Pons (tissue), 1 donor: ENCODE measurements at places on chromosomes 12 and 14.

- DNase-seq = no peak
These were observed 137.4 kb downstream of the GRIP1 start for GRCh38 chr12:66541426-66541825.

DNA sequence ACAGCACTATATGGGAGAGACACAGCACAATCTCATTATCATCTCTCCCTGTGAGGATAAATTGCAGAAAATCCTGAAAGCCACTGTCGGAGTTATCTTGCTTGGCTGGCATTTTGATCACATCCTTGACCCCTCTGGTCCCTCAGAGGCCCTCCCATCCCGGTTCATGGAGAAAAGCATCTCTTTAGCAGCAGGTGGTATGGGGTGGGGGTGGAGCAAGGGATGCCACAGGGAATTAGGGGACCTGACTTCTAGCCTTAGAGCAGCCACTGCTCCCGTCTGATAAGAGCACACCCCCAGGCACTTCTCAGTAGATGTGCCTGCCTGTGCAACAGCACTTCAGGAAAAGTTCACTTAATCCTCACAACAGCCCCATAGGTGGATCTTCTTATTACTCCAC is 38.6 kb downstream of the GRIN2B start:
- DNase-seq = no peak

DNA sequence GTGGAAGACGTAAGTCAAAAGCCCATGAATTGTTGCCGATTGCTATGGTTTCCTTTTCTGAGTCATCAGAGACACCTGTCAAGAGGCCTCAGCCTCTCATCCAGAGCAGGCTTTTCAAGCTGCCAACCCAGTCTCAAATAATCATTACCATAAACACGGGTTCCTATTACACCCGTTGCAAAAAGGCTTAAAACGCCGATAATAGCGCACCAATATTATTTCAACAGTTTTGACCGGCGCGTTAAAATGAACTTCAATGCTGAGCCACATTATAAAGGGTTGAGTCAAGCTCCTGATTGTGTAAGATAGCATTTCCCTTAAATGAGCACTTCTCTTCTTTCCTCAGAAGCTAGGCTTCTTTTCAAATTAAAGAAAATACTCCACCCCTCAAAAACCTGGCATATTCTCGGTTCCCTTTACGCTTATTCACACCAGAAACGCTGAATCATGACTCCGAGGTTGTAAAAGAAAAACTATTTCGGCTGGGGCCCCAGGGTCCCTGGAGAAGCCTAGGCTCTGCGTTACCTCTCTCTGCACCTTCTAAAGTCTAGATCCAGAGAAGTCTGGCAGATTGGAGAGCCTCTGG is 1.4 kb downstream of the TMTC1 start:
- no peak for DNase-seq

GRCh38 chr12:104342635-104343249 is 39.2 kb downstream of the EID3 start:
- DNase-seq = no peak

DNA sequence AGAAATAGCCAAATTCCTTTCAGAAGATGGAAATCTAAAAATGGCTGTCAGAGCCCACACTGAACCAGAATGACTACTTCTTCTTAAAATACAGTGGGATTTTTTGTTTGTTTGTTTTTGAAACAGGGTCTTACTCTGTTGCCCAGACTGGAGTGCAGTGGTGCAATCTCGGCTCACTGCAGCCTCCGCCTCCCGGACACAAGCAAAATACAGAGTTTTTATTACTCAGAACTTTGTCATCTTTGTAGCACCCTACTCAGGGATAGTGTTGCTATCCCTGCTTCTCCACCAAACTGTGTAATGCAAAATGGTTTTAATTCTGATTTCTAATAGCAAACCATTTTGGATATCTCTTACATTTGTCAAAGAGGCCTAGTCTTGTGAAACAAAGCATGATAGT is 16.4 kb downstream of the ZNF410 start:
- no peak for DNase-seq

DNA sequence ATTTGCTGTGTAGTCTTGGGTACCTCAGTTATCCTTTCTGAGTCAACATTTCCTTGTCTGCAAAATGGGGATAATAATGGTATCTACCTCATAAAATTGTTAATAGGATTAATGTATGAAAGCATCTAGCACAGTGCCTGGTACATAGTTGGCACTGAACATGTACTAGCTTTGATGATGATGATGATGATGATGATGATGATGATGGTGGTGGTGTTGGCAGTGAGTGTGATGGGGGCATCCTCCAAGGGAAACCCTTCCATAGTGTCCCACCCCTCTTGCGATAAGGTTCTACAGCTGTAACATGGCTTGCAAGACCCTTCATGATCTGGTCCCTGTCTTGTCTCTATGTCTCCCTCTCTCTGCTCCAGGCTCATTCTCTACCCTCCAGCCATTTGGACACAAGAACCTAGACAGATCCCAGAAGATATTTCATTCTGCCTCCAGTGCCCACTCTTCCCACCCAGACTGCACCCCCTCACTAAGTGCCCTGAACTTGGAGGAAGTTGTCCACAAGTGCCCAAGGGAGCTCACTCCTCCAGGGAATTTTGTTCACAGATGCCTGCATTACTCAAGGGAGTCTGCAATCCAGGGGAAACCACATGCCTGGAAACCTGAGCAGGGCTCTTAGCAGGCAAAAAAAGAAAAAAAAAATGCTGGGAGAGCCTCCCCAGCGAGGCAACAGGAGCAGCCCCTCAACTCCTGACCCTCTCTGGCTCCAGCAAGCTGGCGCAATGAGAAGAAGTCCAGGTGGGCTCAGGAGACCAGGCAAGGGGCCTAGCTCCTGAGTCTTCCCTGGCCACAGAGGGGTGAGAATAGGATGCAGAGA is 10.1 kb upstream of the BDKRB1 start:
- no peak for DNase-seq

DNA sequence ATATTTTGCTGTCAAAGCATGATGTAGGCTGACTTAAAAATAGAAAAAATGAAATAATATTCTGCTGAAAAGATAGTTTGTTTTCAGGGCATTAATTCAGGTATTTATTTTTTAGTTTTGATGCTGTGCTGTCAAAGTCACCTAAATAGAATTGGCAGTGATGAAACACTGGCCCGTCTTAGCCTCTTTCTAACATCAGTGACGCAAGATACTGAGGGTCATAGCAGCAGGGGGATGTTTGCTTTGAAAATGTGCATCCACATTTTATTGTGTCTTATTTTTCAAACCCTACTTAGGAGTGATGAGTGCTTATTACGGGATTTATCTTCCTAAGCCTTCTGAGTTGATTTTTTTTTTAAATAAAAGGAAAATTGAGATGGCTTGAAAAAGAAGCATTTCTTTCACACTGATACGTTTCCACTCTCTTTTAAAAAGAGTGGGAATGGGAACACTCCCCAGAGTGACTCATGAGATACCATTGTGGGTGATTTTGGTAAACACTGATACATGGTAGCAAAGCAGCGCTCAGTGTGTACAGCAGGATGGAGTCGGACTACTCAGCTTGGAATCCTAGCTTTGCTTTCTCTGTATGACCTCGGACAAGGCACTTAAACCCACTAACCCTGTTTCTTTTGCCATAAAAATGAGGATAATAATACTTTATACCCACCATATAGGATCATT is 290.8 kb downstream of the ERC1 start:
- DNase-seq = no peak

DNA sequence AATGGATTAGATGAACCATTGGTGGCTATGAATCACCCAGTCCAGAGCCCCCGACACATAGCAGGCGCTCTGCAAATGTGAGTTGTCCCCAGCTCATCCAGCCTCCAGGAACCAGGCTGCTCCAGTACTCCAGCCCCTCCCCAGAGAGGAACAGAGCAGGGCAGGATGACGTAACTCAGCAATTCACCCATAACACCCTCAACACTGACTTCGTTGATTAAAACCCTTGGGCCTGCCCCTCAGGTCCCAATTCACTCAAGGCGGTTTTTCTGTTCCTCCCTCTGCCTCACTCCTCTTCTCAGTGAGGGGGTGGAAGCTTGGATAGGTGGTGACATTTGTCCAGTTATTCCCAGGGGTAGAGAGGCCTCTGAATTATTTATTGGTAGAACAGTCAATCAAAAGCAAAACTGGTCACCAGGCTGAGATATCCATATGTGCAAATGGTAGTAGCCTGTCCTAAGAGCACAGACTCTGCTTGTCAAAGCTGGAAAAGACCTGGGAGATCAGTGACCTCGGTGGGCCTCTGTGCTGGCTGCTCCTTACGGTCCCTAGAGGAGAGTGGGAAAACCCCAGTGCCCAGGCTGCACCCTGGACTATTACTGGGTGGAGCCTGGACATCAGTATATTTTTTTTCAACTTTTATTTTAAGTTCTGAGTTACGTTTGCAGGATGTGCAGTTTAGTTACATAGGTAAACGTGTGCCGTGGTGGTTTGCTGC is 97.0 kb downstream of the CMKLR1 start:
- no peak for DNase-seq

DNA sequence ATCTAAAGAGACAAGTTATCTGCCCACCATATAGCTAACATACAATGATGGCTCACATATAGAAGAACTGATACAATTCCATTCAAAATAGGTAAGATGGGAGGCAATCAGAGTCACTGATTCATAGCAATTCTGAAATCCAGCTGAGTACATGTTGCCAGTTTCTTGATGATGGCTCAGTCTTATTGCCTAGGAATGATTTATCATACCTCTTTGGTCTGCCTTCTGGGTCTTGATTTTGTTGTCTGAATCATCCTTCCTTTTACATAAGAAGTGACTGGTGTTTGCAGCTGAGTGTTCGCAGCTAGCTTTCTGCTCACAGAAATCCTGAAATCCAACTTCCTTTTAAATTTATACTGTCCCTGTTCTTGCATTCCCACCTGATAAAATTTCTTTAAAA is 463.2 kb upstream of the MGAT4C start:
- DNase-seq = no peak

DNA sequence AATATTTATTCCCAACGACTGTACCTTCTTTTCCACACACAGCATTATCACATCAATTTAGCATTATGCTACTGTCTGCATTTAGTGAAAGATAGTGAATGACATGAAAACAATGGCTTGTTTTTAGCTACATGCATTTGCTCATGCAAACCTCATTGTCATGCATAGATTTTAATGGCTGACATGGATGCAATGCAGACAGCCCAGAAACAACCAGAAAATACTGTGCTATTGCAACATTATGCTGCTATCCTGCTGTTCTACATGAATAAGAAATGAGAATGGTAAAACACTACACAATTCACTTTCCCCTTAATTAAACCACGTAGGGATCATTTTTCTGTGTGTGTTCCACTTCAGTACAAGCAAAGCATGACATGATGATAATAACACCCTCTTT is 90.8 kb downstream of the LIN7A start:
- DNase-seq = no peak

- no peak for DNase-seq
These were observed 110.1 kb downstream of the EML5 start for GRCh38 chr14:88682495-88683114.

- DNase-seq = no peak
These were observed 227.1 kb upstream of the KRR1 start for GRCh38 chr12:75738486-75738885.

- no peak for DNase-seq
These were observed 6.5 kb upstream of the ITPR2 start for GRCh38 chr12:26839512-26839911.

DNA sequence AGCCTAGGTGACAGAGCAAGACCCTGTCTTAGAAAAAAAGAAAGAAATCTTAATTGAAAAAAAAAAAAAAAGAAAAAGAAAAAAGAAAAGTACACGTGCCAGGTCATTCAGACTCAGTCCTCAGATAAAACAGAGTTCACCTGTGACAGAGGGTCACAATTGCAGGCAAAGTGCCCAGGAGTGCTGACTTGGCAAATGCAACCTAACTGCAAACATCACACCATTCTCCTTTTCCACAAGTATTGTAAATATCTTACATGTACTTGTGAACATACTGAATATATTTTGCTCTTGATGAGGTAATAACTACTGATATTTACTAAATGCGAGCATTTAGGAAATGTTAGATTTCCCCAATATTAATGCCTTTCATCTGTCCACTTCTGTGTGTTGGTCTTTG is 9.0 kb upstream of the COL2A1 start:
- no peak for DNase-seq

DNA sequence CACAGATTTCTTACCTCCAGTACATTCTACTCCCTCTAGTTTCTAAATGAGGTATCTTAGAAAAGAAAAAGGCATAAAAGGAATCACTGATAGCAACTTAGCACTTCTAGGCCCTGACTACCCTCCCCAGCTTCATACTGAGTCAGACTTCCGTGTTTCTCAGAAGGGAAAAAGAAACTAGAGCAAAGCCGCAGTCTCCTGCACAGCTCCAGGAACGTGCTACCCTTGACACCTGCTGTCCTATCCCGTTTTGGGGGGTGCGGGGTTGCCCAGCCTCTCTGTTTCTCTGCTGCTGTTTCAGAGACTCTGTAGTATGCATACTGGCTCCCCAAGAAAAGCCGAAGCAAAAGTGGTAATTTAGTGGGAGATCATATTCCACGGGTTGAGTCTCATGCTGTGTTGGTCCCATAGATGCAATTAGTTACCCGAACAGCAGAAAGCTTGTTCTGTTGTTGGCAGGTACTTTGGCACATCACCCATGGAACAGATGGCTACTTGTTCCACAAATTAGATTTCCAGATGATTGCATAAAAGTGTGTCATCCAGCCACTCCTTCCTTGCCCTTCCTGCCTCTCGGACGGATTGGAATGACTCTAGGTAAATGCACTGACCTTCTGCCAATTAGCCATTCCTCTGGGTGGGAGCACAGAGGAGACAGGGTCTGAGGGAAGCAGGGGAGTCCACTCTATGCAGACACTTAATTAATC is 438.1 kb downstream of the FUT8 start:
- no peak for DNase-seq

- peak; percentile 87 for DNase-seq
These were observed 28.6 kb downstream of the TMEM30B start for GRCh38 chr14:61252369-61253063.

GRCh38 chr12:65155784-65156183 is 13.6 kb upstream of the LEMD3 start:
- DNase-seq = no peak

GRCh38 chr12:110253176-110253575 is 27.9 kb upstream of the ATP2A2 start:
- DNase-seq = peak; percentile 54

- DNase-seq = no peak
These were observed 62.1 kb upstream of the C14orf180 start for GRCh38 chr14:104517426-104517825.

- DNase-seq = no peak
These were observed 890.8 kb upstream of the USP15 start for GRCh38 chr12:61369241-61369910.

DNA sequence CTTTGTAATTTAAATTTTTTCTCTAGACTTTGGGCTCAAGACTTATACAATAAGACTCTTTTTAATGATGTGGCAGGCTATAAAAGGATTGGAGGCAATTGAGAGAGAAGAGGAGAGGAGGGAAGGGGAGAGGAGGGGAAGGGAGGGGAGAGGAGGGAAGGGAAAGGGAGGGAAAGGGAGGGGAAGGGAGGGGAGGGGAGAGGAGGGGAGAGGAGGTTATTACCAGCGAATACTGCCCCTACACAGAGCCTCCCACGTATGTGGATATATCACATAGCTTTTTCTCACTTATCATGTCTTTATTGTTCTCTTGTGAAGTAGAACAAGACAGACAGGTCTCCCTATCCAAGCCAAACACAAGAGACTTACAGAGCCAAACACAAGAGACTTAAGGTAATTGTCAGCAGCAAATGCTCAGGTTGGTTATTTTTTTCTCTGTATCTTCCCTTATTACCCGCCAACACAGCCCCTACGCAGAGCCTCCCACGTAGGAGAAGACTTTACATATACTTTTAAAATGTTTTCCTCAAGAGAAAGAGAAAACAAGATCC is 63.1 kb downstream of the DRAM1 start:
- no peak for DNase-seq

GRCh38 chr12:127149226-127149964 is 1117.6 kb upstream of the TMEM132C start:
- DNase-seq = no peak

GRCh38 chr12:64946132-64946829 is 121.8 kb downstream of the TBC1D30 start:
- peak; percentile 99 for DNase-seq
